Right lobe of liver (tissue), 6 donors: ENCODE measurements at places on chromosomes 5 and 9. TPM values are rescaled to one million over a fixed set of nuclear protein-coding genes. Genes with fewer than 3 reads are reported as not detected.

The HOMER1 gene
- 0.86 TPM for total RNA-seq

The C9orf153 gene
- total RNA-seq: 0.37 TPM

The GRK6 gene
- total RNA-seq: 6.1 TPM

The GNA14 gene
- 2.3 TPM for total RNA-seq

The IL3 gene
- not detected for total RNA-seq

The SPINK13 gene
- not detected for total RNA-seq

The GPR150 gene
- 0.15 TPM for total RNA-seq

The HSD17B4 gene
- 571 TPM for total RNA-seq

The KCTD16 gene
- not detected for total RNA-seq

The DHFR gene
- total RNA-seq: 15.3 TPM

The TTC23L gene
- not detected for total RNA-seq

The LCN1 gene
- not detected for total RNA-seq

The PCDHGA4 gene
- 1.8 TPM for total RNA-seq

The HTR4 gene
- total RNA-seq: 0.12 TPM

The ENTPD8 gene
- total RNA-seq: 5.9 TPM

The SLC6A7 gene
- total RNA-seq: not detected

The PPIC gene
- total RNA-seq: 16.1 TPM
